Adipocyte (in vitro differentiated cells): ENCODE measurements at places on chromosomes 16 and 17.

DNA sequence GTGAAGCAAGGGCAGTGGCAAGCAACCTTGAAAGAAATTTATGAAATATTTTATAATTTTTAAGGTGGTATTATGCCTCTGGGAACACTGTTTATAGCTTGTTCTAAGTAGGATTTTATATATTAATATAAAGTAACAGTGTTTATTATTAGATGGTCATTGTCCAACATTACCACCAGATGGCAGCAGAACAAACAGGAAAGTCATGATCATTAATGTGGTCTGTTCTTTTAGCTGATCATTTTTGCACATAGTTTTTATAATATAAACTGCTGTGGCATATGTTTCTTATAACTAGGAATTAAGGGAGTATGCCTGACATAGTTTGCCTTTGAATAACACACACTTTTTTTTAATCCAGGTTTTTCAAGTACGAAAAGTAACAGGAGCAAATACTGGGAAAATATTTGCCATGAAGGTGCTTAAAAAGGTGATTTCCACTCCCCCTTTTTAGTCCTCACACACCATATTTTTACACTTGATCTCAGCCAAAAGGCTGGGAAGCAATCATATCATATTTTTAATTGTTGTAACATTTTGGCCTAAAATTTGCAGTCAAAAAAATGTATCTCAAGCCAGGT, 21.4 kb downstream of the RPS6KB1 start:
- DNase-seq: peak; percentile 88

- DNase-seq: no peak
Measured at GRCh38 chr17:77480199-77480508, 339.4 kb downstream of the SEC14L1 start.

GRCh38 chr16:50027829-50028228, 2.8 kb downstream of the CNEP1R1 start:
- DNase-seq: no peak

DNA sequence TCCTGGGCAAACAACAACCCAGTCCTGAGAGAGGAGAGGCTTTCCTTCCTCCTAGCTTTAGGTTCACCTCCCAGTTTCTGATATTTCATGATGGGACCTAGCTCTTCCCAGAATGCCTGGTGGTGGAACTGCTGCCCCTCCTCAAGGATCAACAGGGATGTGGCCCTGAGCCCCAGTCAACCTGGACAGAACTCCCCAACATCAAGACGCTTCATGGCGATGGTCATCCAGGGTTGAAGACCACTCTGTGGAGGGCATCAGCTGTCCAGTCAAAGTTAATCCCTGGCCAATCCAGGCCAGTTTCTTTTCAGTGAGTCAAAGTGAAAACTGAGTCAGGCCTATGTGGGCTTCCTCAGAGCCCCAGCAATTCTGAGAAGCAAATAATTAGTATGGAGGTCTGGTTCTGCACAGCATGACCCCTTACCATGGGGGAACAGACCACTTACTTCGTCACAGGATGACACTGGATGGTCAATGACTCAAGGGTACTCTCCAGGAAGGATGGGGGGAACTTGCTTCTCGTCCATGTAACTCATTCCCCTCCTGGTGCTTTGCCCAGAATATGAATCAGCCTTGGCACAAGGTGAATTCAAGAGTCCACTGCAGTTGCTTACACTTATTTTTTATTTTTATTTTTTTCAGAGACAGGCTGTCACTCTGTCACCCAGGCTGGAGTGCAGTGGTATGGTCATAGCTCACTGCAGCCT, 14.7 kb upstream of the XYLT2 start:
- peak; percentile 47 for DNase-seq

DNA sequence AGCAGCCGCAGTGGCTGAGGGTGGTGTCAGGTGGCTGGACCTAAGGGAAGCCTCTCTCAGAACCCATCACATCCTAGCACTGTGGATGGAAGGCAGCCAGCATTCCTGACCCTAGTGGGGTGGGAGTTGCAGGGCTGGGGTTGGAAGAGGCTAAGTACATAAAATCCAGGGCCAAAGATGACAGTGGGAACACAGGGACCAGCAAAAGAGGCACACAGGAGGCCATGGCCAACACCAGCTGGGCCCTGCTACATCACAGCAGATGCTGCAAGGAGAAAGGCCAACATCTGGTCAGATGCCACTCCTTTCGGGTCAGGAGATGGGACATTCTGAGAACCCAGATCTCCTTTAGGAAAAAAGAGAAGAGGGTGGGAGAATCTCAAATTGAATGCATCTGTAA, 415.4 kb downstream of the SLC39A11 start:
- no peak for DNase-seq

DNA sequence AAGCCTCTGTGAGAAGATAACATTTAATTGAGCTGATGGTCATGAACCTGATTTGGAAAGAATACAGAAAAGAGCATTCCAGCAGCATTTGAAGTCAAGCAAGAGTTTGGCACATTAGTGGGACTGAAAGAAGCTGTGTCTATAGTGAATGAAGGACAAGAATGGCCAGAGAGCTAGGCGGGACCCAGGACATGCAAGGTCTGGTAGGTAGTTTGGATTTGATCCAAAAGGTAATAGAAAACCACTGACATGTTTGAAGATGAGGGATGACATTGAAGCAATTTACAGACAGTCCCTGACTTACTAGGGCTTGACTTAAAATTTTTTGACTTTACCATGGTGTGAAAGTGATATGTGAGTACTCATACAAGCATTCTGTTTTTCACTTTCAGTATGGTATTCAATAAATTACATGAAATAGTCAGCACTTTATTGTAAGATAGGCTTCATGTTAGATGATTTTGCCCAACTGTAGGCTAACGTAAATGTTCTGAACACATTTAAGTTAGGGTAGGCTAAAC, 7.6 kb downstream of the CYB5B start:
- no peak for DNase-seq

- DNase-seq: no peak
Measured at GRCh38 chr16:85235991-85236817, 123.9 kb upstream of the CIBAR2 start.

DNA sequence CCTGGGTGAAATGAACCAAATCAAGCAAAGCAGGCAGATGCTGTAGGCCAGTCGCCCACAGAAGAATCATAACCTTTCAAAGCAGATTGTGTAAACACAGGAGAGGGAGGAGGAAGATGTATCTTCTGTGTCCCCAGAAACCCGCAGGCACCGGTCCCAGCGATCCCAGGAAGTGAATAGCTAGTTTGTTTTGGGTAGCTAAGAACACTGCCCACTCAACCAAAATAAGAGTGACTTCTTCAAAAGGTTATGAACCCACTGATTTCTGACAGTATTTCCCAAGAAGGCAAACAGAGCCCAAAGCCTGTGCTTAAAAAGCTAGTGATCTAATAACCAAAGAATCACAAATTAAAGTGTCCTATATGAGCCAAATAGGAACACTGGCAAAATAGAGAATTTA, 67.8 kb downstream of the GRIN2A start:
- peak; percentile 52 for DNase-seq

DNA sequence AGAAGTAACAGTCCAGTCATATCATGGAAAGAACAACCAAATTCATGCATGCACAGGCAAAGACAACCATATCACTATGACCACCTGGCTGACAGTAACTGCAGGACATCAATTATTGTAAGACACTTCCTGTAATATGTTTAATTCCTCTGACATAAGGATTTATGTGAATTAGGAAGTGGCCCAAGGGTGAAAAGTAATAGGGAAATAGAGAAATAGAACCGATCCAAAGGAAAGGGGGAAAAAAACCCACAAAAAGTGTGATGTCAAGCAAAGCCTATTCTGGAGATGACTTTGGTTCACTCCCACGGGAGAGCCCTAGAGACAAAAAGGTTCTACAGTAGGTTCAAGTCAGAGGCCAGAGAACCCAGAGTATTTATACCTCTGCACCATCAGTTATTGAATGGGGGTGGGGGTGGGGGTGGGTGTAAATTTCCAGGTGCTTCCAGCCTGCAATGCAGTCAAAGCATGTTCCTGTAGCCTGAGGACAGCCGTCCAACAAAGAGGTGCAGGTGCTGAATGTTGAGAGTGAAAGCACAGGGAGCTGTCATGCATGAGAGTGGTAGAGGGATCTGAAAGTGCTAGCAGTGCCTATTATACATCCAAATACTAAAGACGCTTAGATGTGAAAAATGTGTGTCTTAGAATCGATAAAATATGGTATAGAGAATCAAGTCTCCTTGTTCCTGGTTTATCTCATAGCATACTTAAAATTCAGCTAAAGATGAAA, 95.6 kb upstream of the HLF start:
- no peak for DNase-seq

DNA sequence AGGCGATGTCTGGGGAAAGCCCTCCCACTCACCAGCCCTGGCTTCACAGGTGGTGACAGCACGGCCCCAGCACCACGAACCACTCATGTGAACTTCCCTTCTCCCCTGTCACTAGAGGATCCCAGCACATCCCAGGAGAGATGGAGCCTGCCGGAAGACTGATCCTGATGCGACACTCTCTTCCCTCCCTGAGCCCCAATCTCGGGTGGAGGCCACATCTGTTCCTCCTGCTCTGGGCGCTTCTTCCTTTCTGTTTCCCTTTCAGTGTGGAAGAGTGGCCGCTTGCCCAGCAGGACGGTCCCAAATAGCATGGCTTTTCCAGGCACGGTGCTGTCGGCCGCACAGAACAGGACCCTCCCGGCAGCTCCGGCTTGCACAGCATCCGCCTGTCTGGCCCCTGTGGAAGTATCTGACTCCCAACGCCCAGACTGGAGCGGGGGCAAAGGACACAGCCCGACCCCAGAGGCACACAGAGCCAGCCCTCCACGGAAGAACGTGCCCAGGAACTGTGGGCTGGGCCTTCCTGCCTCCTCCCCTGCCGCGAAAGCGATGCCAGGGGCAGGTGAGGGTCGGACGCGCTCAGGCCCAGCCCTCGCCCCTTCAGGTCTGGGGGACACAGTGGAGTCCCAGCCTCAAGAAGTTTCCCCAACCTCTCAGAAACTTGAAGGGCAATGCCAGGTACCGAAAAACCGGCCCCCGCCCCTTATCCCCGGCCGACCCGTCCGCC, 37.6 kb downstream of the CBFA2T3 start:
- peak; percentile 32 for DNase-seq

- DNase-seq: peak; percentile 86
Measured at GRCh38 chr17:81553018-81553615, 964 bp upstream of the FAAP100 start.

DNA sequence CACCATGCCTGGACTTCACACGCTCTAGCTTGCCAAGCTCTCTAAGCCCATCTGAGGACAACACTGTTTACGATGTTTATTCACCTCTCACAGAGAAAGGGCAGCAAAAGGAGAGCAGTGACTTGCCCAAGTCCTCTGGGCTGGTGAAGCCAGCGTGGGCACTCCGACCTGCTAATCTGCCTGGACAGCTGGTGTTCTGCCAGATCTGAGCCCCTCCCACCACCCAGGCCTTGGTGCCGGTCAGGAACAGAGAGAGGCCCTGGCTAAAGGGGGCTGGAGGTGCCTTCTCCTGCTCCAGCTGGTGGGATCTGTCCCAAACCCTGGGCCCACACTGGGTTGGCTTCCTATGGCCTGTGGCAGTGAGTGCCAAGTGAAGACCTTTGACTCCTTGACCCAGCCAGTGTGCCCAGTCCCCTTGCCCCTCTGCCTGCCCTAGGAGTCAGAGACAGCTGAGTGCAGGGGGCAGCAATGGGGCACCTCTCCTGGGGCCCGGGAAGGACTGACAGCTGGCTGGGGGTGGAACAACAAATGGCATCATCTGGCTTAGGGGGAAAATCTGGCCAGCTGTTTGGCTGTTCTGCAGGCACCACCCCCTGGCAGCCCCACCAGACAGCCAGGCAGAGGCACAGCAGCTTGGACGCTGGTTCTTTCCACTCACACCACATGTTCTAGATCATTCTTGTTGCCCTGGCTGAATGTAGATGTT, 1.8 kb upstream of the SLC4A1 start:
- DNase-seq: no peak

- DNase-seq: no peak
Measured at GRCh38 chr17:75637143-75637538, 3.9 kb downstream of the SMIM5 start.

GRCh38 chr17:32009262-32009542, 2.0 kb downstream of the LRRC37B start:
- no peak for DNase-seq

DNA sequence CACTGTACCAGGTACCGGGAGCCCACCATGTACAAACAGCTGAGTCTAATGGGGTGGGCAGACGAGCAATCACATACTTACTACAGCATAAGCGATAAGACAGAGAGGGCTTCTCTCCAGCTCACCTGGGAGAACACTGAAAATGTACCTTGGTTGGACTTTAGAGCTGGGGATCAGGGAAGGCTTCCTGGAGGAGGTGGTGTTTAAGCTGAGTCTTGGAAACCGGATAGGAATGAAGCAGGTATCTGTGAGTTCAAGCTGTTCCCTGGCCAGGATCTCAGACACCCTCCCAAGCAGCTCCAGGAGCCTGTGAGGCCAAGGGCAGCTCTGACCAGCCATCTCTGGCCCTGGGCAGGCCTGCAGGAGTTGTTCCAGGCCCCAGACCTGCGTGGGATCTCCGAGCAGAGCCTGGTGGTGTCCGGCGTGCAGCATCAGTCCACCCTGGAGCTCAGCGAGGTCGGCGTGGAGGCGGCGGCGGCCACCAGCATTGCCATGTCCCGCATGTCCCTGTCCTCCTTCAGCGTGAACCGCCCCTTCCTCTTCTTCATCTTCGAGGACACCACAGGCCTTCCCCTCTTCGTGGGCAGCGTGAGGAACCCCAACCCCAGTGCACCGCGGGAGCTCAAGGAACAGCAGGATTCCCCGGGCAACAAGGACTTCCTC, 8.0 kb upstream of the SERPINF1 start:
- DNase-seq: no peak

DNA sequence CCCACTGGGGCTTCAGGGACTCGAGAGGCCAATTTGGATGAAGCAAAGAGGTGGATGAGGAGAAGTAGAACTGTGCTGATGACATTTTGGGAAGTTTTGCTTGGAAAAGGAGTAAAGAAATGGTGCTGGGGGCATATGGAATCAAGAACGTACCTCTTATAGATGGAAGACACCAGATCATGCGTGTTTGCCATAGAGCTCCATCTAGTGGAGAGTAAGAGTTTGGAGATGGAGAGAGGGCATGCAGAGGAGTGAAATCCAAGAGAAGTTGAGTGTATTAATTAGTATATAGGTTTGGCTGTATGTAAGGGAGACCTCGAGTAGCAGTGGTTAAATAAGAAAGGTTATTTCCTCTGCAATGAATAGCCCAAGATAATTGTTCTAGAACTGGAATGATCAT, 56.0 kb downstream of the SHISA6 start:
- no peak for DNase-seq

- DNase-seq: no peak
Measured at GRCh38 chr16:61309386-61309785, 726.9 kb downstream of the CDH8 start.

GRCh38 chr17:76171706-76172105, 30.7 kb upstream of the FOXJ1 start:
- DNase-seq: no peak
